SJSA1 (cell line): ENCODE measurements at places on chromosomes 6 and 20.

DNA sequence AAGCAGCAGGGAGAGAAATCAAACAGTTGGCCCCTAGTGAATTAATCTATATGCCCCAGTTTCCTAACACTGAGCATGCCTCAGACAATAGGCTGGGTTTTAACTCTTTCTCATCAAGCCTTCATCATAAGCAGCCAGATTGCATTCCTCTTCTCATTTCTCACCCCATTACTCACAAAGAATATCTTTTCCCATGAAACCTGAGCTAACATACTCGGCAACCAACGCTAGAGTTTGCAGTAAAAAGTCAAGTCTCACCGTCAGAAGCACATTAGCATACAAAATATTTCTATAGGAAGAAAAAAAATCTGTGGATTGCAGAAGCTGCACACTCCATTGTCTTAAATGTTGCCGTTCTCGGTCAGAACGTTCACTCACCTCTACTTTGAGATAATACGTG is 429.9 kb upstream of the ARID1B start:
- no peaks in the 10 kb centered on the region for H3K36me3 ChIP-seq
- H3K27ac ChIP-seq, result no peak overlapping the region
- no peak overlapping the region for H3K4me3 ChIP-seq
- H3K27me3 ChIP-seq, result no peaks in the 10 kb centered on the region
- DNase-seq, result no peak

- H3K4me1 ChIP-seq, result peaks cover 41% of the 10 kb centered on the region
- H3K27ac ChIP-seq, result peak overlapping the region; percentile 54
- no peaks in the 10 kb centered on the region for H3K36me3 ChIP-seq
Observed at GRCh38 chr6:166567107-166567506, 19.4 kb downstream of the RAMACL start.

DNA sequence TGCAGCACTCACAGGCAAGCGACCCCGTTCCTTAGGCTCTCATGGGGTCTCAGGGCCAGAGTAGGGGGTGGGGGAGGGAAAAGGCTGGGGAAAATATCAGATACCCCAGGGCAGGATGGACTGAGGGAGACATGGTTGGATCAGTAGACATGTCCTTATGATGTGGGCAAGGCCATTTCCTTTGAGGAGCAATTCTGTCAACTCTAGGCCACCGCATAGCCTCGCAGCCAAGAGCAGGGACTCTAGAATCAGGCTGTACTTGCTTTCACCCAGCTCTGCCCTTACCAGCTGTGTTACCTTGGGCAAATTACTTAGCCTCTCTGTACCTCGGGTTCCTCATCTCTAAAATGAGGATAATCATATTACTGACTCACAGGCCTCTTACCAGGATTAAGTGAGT is 2.2 kb upstream of the MAPK13 start:
- H3K4me1 ChIP-seq, result peaks cover 12% of the 10 kb centered on the region
- H3K27ac ChIP-seq, result no peak overlapping the region
- no peaks in the 10 kb centered on the region for H3K36me3 ChIP-seq
- no peak overlapping the region for H3K4me3 ChIP-seq

DNA sequence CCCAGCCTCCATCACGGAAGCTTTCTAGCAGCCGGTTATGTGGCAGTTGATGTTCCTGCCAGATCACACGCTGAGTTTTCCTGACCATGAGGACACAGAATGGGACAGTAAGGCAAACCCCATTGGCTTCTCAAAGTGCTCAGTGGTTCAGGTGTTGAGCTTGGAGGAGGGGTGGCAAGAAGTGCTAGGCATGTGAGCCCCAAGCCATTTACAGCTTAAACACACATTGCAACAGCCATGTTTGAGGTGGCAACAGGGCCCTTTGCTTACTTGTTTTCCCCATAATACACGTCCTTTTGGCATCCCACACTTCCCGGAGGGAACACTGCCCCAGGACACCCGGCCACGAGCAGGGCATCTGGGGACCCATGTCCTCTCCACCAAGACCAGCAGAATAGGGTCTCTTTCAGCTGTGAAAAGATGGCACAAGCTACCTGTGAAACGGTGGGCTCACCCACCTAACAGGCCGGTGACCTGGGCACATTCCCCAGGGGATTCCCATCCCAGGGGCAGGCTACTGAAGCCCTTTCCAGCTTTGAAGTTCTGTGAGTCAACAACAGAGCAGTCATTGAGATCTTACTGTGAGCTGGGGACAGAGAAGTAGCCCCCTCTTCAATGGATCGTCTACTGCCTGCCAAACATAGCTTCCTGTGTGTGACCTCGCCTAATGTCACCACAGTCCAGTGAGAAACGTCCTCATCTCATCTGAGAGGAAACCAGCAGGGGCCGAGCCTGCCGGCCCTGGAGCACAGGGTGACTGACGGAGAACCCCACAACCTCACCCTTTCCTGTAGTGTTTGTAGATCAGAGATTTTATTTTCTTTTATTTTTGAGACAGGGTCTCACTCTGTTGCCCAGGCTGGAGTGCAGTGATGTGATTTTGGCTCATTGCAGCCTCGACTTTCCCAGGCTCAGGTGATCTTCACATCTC is 4.0 kb upstream of the TLDC2 start:
- peaks cover 29% of the 10 kb centered on the region for H3K4me1 ChIP-seq
- no peaks in the 10 kb centered on the region for H3K27me3 ChIP-seq

GRCh38 chr20:50932016-50932485 is 814 bp upstream of the ADNP start:
- peak overlapping the region; percentile 78 for H3K4me3 ChIP-seq
- H3K27me3 ChIP-seq, result no peaks in the 10 kb centered on the region
- peaks cover 75% of the 10 kb centered on the region for H3K36me3 ChIP-seq
- DNase-seq, result no peak
- H3K27ac ChIP-seq, result peak overlapping the region; percentile 93
- peaks cover 29% of the 10 kb centered on the region for H3K4me1 ChIP-seq

DNA sequence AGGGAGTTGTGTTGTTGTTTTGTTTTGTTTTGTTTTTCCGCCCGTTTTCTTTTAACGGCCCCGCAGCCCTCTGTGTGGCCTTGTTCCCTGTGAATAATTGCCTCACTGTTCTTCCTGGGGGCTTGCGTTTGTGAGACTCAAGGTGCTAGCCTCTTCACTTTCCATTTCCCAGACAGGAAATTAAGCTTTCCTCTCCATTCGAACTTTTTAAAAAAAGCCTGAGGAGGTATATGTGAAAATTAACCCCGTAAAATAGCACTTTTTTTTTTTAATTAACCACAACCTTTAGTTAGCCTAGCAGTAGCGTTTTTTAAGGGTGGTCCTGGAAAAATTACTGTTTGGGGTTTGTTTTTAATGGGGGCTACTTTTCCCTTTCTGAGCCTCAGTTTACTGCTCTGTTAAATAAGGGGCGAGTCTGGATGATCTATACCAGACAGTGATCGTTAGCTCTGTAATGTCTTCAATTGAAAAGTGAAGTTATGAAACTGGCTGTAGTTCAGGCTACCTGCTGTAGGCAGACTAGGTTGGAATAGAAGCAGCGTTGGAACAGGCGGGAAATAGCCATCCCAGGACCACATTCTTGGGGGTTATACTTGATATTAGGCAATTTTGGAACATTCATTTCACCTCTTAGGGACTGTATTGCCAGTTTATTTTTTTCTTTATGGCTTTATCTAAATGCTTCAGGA is 1.7 kb downstream of the STX16 start:
- peak overlapping the region; percentile 75 for H3K4me3 ChIP-seq
- peaks cover 22% of the 10 kb centered on the region for H3K4me1 ChIP-seq
- DNase-seq, result peak; percentile 34
- peak overlapping the region; percentile 85 for H3K27ac ChIP-seq

- H3K4me3 ChIP-seq, result peak overlapping the region; percentile 45
- peak; percentile 82 for DNase-seq
- peaks cover 56% of the 10 kb centered on the region for H3K4me1 ChIP-seq
- peak overlapping the region; percentile 89 for H3K27ac ChIP-seq
Observed at GRCh38 chr6:33205191-33206026, 954 bp downstream of the HSD17B8 start.

DNA sequence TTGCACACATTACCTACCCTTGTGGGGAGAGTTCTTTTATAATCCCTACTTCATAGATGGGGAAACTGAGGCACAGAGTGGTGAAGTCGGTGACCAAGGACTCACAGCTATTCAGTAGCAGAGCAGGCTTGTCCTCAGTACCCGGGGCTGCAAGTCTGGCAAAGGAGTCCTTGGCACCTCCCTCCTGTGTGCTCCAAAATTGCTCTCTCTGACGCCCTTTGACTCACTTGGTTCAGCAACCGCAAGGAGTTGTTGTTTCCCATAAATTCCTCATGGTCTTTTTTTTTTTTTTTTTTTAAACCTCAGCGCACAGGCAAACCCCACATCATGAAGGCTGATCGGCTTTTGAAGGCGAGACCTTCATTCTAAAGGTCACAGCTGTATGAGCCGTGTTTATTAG is 143.2 kb downstream of the CEBPB start:
- H3K36me3 ChIP-seq, result no peaks in the 10 kb centered on the region
- peaks cover 16% of the 10 kb centered on the region for H3K4me1 ChIP-seq
- H3K27ac ChIP-seq, result no peak overlapping the region
- no peaks in the 10 kb centered on the region for H3K27me3 ChIP-seq

GRCh38 chr6:36430351-36430750 is 12.3 kb downstream of the PXT1 start:
- no peak for DNase-seq
- H3K4me1 ChIP-seq, result peaks cover 38% of the 10 kb centered on the region
- no peaks in the 10 kb centered on the region for H3K27me3 ChIP-seq
- H3K36me3 ChIP-seq, result no peaks in the 10 kb centered on the region
- peak overlapping the region; percentile 64; the same call in 1 of the 2 replicates for H3K27ac ChIP-seq
- H3K4me3 ChIP-seq, result no peak overlapping the region

DNA sequence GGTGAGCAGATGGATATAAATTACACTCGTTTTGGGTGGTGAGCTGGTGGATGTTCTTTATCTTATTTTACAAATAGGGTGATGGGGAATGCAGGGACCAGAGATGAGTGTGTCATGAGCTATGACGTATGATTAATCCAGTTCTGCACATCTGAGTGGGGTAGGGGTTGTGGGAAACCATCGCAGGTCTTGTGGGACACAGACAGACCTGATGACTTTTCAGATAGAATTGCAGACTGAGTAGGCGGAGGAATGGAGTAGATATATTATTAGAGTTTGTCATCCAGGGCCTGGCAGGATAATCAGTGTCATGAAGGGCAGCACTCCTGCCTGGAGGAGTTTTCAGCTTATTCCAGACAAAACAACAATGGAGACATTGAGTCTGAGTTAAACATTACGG is 12.9 kb upstream of the DSP start:
- H3K27ac ChIP-seq, result no peak overlapping the region
- H3K4me3 ChIP-seq, result no peak overlapping the region
- H3K36me3 ChIP-seq, result no peaks in the 10 kb centered on the region
- 0 out of 2 replicates have a peak, but pooled peaks cover 3% of the 10 kb centered on the region for H3K27me3 ChIP-seq

DNA sequence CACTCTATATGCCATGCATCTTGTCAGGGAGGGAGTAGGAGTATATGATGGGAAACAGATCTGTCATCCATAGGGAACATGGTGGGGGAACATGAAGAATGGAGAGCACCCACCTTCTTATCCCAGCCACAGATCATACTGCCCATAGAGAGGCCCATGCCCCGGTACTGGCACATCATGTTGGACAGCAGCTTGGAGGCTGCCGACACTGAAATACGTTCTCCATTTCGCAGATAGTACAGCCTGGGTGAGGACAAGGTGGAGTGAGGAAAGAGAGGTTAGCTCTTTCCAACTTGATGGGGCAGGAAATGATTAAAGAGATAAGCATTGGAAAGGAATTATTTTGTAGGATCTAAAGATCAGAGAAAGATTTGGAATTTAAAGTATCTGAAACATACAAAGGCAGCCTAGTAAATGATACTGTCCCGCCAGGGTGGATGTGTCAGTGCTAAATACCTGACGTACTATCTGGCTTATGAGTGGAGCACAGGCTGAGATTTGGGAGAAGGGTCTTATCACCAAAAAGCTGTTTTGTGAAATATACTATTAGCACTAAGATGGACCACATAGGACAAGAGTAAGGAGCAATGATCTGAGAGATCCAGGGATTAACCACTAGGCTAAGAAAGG is 1.7 kb downstream of the PSMB8 start:
- DNase-seq, result no peak
- H3K27ac ChIP-seq, result no peak overlapping the region
- peaks cover 29% of the 10 kb centered on the region for H3K4me1 ChIP-seq
- H3K4me3 ChIP-seq, result no peak overlapping the region
- peaks cover 67% of the 10 kb centered on the region for H3K36me3 ChIP-seq

- no peak overlapping the region for H3K4me3 ChIP-seq
- DNase-seq, result no peak
- H3K27ac ChIP-seq, result no peak overlapping the region
- H3K36me3 ChIP-seq, result no peaks in the 10 kb centered on the region
- H3K27me3 ChIP-seq, result no peaks in the 10 kb centered on the region
Observed at GRCh38 chr6:170072246-170072645, 218.6 kb downstream of the DLL1 start.

DNA sequence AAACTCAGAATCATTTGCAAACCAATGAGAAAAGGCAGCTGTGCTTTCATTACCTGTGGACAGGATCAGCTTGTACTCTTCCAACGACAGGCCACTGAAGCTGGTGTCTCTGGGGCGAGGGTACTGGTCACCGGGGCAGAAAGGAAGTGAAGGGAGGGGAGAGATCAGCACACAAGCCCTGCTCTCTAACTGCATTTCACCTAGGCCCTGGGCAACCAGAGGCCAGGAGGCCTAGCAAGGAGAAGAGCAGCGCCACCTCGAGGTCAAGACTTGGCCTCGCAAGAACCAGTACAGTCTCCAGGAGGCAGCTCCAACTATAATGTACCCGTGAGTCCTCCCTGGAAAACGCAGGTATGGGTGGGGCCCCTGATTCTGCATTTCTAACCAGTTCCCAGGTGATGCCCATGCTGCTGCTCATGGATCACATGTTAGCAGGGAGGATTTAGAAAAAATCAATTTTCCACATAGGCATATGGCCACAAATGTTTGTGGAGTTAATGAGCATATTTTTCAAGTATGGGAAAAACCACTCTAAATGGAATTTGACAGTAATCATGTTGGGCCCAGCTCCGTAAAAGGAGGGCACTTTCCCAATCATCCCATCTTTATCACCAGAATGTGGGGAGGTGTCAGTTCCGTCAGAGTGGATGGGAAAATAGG is 11.0 kb downstream of the UQCC2 start:
- H3K27me3 ChIP-seq, result no peaks in the 10 kb centered on the region
- peaks cover 69% of the 10 kb centered on the region for H3K36me3 ChIP-seq
- H3K4me1 ChIP-seq, result peaks cover 18% of the 10 kb centered on the region
- DNase-seq, result peak; percentile 67
- H3K4me3 ChIP-seq, result no peak overlapping the region

DNA sequence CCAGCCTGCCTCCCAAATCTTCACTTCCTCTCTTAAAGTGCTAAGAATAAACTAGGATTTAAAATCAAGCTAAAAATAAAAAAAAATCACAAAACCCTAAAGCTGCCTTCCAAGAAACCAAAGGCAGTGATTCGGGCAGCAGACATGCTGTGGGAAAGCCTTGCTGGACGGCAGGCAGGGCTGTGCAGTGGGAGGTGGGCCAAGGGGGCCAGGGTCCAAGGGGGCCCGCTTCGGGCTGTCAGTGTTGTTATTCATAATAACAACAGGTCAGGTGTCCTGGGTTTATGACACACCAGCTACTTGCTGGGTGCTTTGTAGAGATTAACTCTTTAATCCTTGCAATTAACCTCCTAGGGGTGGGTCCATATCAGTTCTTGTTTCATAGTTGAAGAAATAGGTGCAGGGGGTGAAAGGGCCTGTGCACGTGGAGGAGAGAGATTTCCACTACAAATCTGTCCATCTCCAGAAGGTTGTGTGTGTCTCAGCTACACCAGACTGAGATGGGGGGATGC is 40.4 kb downstream of the CD40 start:
- DNase-seq, result no peak
- no peak overlapping the region for H3K4me3 ChIP-seq
- peaks cover 54% of the 10 kb centered on the region for H3K27me3 ChIP-seq
- no peak overlapping the region for H3K27ac ChIP-seq
- H3K36me3 ChIP-seq, result no peaks in the 10 kb centered on the region
